ENCODE measurements at places on chromosomes 12 and 14.

DNA sequence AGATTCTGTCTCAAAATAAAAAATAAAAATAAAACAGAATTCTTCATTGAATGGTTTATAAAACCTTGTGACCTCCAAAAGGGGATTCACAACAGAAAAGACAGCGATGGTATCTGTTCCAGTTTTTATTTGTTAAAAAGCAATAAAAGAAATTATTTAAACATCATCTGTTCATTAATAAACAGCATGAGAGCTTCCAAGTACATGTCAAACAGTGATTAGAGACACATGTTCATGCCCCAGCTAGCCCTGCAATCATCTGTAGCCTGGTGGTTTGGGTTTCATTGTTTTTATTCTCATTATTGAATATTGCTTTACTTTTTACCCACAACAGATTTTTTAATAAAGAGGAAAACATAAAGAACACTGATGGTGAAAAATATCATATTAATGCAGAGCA, 173.3 kb downstream of the ANO2 start:
- no peak for DNase-seq

DNA sequence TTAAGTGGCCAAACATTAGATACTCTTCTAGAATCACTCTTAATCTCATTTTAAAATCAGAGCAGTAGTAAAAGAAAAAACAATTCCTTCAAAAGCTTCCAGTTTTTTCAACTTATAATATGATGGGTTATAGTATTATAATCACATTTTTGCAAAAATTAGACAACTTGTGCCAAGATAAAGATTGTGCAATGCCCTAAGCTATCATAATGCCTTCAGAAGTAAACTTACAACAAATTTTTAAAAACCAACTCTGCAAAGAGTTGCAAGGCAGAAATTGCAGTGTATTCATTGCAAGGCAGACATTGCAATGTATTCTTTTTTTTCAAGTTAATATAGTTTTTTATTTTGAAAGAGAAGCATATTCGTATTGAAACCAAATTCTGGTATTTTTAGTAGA, 47.2 kb upstream of the KITLG start:
- DNase-seq = no peak

DNA sequence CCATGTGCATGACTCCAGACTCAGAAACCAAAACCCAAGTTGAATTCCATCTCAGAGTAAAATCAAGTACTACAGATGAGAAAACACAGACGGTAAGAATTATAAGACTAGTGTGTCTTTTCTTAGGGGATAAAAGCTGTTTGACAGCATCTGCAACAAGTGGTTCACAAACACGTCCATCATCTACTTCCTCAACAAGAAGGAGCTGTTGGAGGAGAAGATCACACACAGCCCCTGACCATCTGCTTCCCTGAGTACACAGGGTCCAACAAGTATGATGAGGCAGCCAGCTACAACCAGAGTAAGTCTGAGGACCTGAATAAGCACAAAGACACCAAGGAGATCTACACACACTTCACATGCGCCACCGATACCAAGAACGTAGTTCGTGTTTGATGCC, 110.7 kb upstream of the ATF7IP start:
- no peak for DNase-seq

DNA sequence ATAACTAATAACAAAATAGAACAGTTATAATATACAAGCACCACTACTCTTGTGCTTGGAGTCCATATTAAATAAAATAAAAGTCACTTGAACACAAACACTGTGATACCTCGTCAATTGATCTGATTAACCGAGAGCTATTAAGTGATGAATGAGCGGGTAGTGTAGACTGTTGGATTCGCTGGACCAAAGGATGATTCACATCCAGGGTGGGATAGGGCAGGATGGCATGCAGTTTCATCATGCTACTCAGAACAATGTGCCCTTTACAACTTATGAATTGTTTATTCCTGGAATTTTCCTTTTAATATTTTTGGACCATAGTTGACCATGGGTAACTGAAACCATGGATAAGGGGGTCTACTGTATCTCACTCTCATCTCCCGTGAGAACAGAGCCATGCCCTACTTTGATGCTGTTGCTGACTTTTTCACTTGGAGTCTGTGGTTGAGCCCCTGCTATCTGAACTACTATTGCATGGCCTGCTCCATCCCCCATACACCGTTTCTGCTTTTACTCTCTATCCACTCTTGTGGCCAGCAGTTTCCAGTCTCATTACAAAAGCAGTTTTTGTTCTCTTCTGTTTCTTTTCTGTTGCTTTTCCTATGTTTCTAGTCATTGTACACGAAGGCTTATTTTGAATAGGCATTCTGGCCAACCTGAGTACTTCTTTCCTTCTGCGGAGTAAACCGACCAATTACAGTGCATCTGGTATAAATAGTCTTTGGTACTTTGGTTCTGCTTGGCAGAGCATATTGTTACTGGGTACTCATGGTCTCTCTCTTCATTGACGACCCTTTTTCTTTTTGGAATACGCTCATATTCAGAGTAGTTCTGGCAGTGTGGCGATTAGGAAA, 12.2 kb downstream of the TMTC2 start:
- no peak for DNase-seq
